ENCODE measurements at places on chromosomes 4 and X. TPM values are rescaled to one million over a fixed set of nuclear protein-coding genes. Genes with fewer than 3 reads are reported as not detected.

Gene GPC4
- total RNA-seq = 12.0 TPM

Gene TRIM75
- not detected for total RNA-seq

GRCh38 chr4:185774845-185775680 lies 36.9 kb downstream of the SORBS2 start:
- no peak for DNase-seq

GRCh38 chr4:88230461-88230891 lies 53.9 kb downstream of the PPM1K start:
- DNase-seq = no peak
